ENCODE measurements at places on chromosomes 5 and 9. TPM values are rescaled to one million over a fixed set of nuclear protein-coding genes. Genes with fewer than 3 reads are reported as not detected.
A peak's percentile ranks its signal among the peaks of the same experiment; 100 is the strongest.

- no peak overlapping the region for H3K27ac ChIP-seq
- no peaks in the 10 kb centered on the region for H3K4me1 ChIP-seq
- H3K27me3 ChIP-seq, result no peaks in the 10 kb centered on the region
Measured at GRCh38 chr5:132086277-132086794, 12.7 kb downstream of the CSF2 start.

- no peak overlapping the region for H3K27ac ChIP-seq
- no peak for DNase-seq
Measured at GRCh38 chr9:99848447-99848846, 26.8 kb downstream of the NR4A3 start.

- H3K4me3 ChIP-seq, result no peak overlapping the region
- H3K36me3 ChIP-seq, result no peaks in the 10 kb centered on the region
- no peak for DNase-seq
- no peaks in the 10 kb centered on the region for H3K4me1 ChIP-seq
- H3K27me3 ChIP-seq, result no peaks in the 10 kb centered on the region
Measured at GRCh38 chr5:82601077-82601476, 322.9 kb upstream of the RPS23 start.

GRCh38 chr9:137240318-137240840, 708 bp upstream of the TUBB4B start:
- peak; percentile 78 for DNase-seq
- H3K27ac ChIP-seq, result peak overlapping the region; percentile 98
- peaks cover 44% of the 10 kb centered on the region for H3K4me1 ChIP-seq
- peak overlapping the region; percentile 97 for H3K4me3 ChIP-seq
- no peaks in the 10 kb centered on the region for H3K27me3 ChIP-seq
- H3K36me3 ChIP-seq, result peaks cover 24% of the 10 kb centered on the region

- H3K27me3 ChIP-seq, result no peaks in the 10 kb centered on the region
- no peak for DNase-seq
- no peak overlapping the region for H3K27ac ChIP-seq
- H3K4me1 ChIP-seq, result peaks cover 6% of the 10 kb centered on the region
- H3K4me3 ChIP-seq, result no peak overlapping the region
Measured at GRCh38 chr9:122030357-122030756, 62.8 kb downstream of the TTLL11 start.

DNA sequence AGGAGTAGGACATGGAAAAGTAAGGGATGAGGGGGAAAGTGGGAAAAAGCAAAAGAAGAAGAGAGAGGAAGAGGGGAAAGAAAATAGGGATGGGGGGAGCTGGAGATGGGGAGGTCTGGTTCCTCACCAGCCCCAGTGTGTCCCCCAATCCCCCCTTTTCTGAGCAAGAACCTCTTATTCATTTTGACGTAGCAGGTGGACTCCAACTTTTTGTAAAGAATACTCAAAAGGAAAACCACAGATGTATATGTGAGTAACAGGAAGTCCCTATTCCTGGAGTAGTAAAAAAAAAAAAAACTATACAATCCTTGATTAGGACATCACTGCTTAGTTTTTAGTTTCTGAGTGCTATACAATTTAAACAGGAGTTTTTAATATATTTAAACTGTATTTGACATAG, 3.9 kb upstream of the CFAP95 start:
- no peaks in the 10 kb centered on the region for H3K36me3 ChIP-seq
- peak overlapping the region; percentile 6 for H3K4me3 ChIP-seq
- H3K4me1 ChIP-seq, result peaks cover 78% of the 10 kb centered on the region
- no peaks in the 10 kb centered on the region for H3K27me3 ChIP-seq
- H3K27ac ChIP-seq, result peak overlapping the region; percentile 77

- H3K4me3 ChIP-seq, result no peak overlapping the region
- H3K27me3 ChIP-seq, result no peaks in the 10 kb centered on the region
- no peaks in the 10 kb centered on the region for H3K36me3 ChIP-seq
- no peak for DNase-seq
- H3K4me1 ChIP-seq, result peaks cover 8% of the 10 kb centered on the region
- H3K27ac ChIP-seq, result no peak overlapping the region
Measured at GRCh38 chr9:121274851-121275250, 6.9 kb downstream of the GSN start.

DNA sequence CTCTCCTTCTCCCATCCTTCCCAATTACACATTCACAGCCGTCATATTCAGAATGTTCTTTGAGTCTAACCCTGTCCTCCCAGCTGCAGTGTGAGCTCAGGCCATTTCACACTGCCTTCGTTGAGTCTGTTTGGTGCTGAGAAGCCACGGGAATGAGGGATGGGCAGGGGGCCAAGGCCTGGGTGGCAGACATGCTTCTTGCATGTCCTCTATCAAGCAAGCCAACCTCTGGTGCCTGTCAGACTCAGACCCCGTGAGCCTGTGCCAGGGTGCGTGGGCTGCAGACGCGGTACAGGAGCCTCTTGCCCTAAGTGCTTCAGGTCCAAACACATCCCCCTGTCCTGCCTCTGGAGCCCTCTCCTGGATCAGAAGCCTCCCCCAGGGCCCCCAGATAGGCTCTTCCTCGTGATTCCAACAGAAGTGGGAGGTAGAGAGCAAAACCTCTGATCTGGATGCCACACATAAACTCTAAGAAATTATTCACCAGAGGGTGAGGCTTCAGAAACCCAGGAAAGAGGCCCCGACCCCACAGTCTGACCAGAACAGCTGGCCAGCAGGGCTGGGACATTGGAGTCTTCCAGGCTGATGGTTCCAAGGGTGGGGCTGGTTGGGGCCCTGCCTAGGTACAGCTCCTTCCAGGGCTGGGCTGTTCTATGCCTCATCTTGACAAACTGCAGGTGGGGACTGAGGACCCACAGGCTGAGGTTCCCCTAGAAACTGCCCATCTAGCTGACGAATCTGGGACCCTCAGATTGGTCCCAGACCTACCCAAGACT, 46.7 kb upstream of the CDKN2AIPNL start:
- H3K36me3 ChIP-seq, result no peaks in the 10 kb centered on the region
- H3K4me1 ChIP-seq, result no peaks in the 10 kb centered on the region
- H3K27me3 ChIP-seq, result no peaks in the 10 kb centered on the region
- DNase-seq, result no peak
- H3K27ac ChIP-seq, result no peak overlapping the region
- H3K4me3 ChIP-seq, result no peak overlapping the region

DNA sequence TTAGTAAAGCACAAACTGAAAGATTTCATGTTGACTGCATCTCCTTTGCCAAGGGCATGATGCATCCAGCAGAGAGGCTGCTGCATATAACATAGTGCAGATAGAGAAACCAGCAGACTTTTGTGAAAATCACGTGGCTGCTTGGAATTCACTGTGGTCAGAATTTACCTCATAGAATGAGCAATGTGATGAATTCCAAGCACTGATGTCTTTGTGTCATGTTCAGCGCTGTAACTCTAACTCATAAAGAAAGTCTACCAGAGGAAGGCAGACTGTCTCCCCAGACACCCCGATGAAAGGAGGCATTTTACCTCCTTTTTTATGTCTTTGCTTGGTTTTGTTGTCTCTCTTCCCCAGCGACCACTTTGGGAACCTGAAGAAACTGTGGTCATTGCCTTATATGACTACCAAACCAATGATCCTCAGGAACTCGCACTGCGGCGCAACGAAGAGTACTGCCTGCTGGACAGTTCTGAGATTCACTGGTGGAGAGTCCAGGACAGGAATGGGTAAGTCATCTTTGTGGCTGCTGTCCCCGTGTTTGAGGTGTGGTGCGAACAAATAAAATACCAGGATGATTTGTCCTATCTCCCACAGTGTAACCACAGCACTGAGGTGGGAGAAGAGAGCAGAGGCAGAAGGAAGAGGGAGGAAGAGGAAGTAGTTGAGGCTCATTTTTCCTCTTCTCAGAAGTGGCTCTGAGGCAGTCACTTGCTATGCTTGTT, 42.0 kb downstream of the ITK start:
- H3K4me3 ChIP-seq, result no peak overlapping the region
- no peak for DNase-seq
- H3K27ac ChIP-seq, result no peak overlapping the region

GRCh38 chr9:91589101-91589553, 165.5 kb upstream of the NFIL3 start:
- DNase-seq, result peak; percentile 33
- H3K27ac ChIP-seq, result no peak overlapping the region
- no peak overlapping the region for H3K4me3 ChIP-seq
- no peaks in the 10 kb centered on the region for H3K36me3 ChIP-seq

DNA sequence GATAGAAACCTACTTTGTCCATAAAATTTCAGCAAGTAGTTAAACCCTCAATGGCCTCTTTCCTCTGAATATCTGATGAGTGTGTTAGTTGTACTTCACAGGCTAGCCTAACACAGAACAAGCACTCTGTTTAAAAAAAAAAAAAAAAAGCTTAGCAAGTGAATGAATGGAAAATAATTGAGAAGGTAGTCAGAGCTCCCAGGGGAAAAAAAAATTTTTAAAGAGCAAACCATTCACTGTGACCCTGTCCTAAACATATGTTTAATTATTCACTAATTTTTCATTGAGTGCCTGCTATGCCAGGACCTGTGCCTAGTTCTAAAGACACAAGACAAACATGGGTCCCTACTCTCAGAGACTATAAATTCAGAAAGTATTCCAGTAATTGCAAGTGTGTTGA, 69.3 kb downstream of the SH3RF2 start:
- peaks cover 62% of the 10 kb centered on the region for H3K4me1 ChIP-seq
- H3K27me3 ChIP-seq, result no peaks in the 10 kb centered on the region
- no peak overlapping the region for H3K4me3 ChIP-seq
- H3K27ac ChIP-seq, result peak overlapping the region; percentile 89
- DNase-seq, result peak; percentile 42

DNA sequence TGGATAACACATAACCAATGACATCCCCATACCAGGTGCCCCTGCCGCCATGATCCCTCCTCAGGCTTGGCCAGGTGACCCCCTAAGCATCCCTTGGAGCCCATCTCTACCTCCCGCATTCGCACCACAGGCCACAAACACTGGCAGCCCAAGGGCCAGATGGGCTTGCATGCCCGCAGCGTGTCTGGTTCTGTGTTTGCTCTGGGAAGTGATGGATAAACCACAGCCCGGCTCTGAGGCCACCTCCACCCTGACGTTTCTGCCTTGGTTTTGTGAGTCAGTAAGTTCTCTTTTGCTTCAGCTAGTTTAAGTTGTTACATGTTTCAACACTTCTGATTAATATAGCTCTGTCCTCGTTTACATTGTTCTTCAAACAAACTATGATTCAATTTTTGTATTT, 172.4 kb upstream of the PHYKPL start:
- DNase-seq, result no peak
- no peaks in the 10 kb centered on the region for H3K4me1 ChIP-seq
- H3K27me3 ChIP-seq, result no peaks in the 10 kb centered on the region

GRCh38 chr9:69951411-69951810, 92.2 kb upstream of the MAMDC2 start:
- H3K27me3 ChIP-seq, result peaks cover 8% of the 10 kb centered on the region
- no peak overlapping the region for H3K4me3 ChIP-seq
- no peak for DNase-seq
- no peaks in the 10 kb centered on the region for H3K4me1 ChIP-seq

- no peak for DNase-seq
- no peak overlapping the region for H3K27ac ChIP-seq
- peaks cover 11% of the 10 kb centered on the region for H3K36me3 ChIP-seq
- peaks cover 22% of the 10 kb centered on the region for H3K4me1 ChIP-seq
- no peaks in the 10 kb centered on the region for H3K27me3 ChIP-seq
- no peak overlapping the region for H3K4me3 ChIP-seq
Measured at GRCh38 chr5:72179816-72180440, 72.7 kb downstream of the MAP1B start.

- no peak for DNase-seq
- H3K27me3 ChIP-seq, result no peaks in the 10 kb centered on the region
- H3K4me3 ChIP-seq, result no peak overlapping the region
- no peak overlapping the region for H3K27ac ChIP-seq
Measured at GRCh38 chr9:105908069-105908468, 213.7 kb downstream of the TMEM38B start.

GRCh38 chr5:79794347-79794746, 104.7 kb downstream of the CMYA5 start:
- H3K4me1 ChIP-seq, result no peaks in the 10 kb centered on the region
- H3K27ac ChIP-seq, result no peak overlapping the region
- H3K4me3 ChIP-seq, result no peak overlapping the region
- no peaks in the 10 kb centered on the region for H3K27me3 ChIP-seq
- DNase-seq, result no peak

DNA sequence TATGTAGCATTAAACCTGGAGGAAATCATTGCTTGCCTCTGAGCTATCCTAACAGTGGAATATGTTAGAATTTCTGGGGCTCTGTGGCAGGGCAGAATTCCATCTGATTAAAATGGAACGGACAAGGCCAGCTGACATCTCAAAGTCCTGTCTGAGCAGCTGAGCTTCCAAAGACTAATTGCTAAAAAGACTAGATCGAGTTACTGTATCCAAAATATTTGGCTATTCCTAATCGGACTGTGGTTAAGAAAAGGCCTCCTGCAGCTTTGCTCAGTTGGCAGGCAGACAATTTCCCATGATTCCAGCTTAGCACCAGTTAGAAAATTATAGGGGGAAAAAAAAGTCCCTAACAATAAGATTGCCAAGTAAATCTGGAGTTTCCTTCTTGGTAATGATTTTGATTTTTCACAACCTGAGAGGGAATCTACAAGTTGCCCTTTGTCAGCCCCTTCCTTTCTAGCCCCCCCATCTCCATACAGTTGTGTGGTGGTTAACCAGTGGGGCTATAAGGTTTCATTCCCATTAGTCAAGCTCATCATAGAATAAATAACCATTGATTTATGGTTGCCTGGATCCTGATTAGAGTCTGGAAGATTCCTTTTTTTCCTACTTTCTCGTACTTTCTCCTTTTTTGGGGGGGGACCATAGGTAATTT, 26.4 kb downstream of the PTGR1 start:
- H3K4me1 ChIP-seq, result no peaks in the 10 kb centered on the region
- no peak overlapping the region for H3K4me3 ChIP-seq
- H3K27ac ChIP-seq, result no peak overlapping the region
- H3K27me3 ChIP-seq, result no peaks in the 10 kb centered on the region

DNA sequence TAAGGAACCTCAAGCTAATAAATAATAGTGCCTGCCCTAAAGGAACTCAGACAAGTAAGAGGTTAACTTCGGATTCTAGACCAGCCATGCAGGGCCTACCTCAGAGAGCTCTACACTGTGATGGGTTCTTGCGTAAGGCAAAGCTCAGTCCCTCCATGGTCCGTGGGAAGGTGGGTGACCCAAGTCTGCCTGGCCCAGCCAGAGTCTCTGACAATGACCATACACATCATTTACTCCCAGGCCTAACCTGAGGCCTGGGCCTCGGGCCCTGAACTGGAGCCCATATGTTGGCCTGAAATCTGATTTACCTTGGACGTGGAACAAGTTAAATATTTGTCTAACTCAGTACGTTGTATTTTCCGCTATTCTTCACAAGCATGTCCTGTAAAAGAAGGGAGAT, 55.1 kb downstream of the TMEM174 start:
- no peak overlapping the region for H3K27ac ChIP-seq
- H3K4me1 ChIP-seq, result no peaks in the 10 kb centered on the region
- no peaks in the 10 kb centered on the region for H3K36me3 ChIP-seq
- H3K4me3 ChIP-seq, result no peak overlapping the region

The PLAA gene
- 36.4 TPM for total RNA-seq

The SNCAIP gene
- not detected for total RNA-seq

The FGD3 gene
- total RNA-seq, result 0.09 TPM

The C8G gene
- 0.75 TPM for total RNA-seq

The RAB3C gene
- 0.07 TPM for total RNA-seq

The SPATA31C1 gene
- total RNA-seq, result not detected

The TUSC1 gene
- total RNA-seq, result not detected

The KCNMB1 gene
- not detected for total RNA-seq

The C9orf50 gene
- total RNA-seq, result not detected

The RUFY1 gene
- total RNA-seq, result 41.4 TPM

The ISL1 gene
- 11.1 TPM for total RNA-seq

The ZNF483 gene
- 3.4 TPM for total RNA-seq

The LIFR gene
- total RNA-seq, result 44.2 TPM

The BTNL3 gene
- not detected for total RNA-seq

The KIF12 gene
- not detected for total RNA-seq

The FBP1 gene
- not detected for total RNA-seq

The TXNDC8 gene
- total RNA-seq, result not detected

The TAF1L gene
- total RNA-seq, result not detected

The SHOC1 gene
- total RNA-seq, result not detected
